NCI-H2081 (cell line): ENCODE measurements at places on chromosomes 2 and 18.

- DNase-seq = no peak
These were observed 181.4 kb downstream of the OSR1 start for GRCh38 chr2:19176977-19177376.

- no peak for DNase-seq
These were observed 161.7 kb downstream of the INSIG2 start for GRCh38 chr2:118250001-118250400.

GRCh38 chr18:8996771-8997432 lies 105.6 kb upstream of the NDUFV2 start:
- no peak for DNase-seq

DNA sequence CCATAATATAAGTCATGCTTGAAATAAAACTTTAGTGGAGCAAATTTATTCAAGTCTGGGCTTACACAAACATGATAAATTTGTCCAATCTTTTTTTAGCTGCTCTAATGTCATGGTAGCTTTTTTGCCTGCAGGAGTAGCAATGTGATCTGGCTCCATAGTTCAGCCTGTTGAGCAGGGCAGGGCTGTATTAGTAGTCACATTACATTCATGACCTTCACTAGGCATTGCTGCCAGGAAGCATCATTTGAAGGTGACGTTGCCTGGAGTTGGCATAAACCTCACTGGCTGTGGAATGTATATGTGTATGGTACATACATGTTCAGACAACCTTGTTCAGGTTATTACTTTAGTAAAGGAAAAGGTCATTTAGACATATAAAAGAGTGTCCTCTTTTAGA lies 76.6 kb downstream of the CCDC85A start:
- DNase-seq = no peak

- DNase-seq = peak; percentile 26
These were observed 108.5 kb downstream of the RAPGEF4 start for GRCh38 chr2:172843902-172844715.

- no peak for DNase-seq
These were observed 4.0 kb upstream of the RMC1 start for GRCh38 chr18:23499291-23499781.

- no peak for DNase-seq
These were observed 613.5 kb downstream of the MBD2 start for GRCh38 chr18:53610957-53611356.

- peak; percentile 55 for DNase-seq
These were observed 49.2 kb upstream of the NXPH2 start for GRCh38 chr2:138829326-138829919.

- no peak for DNase-seq
These were observed 1.5 kb downstream of the PROM2 start for GRCh38 chr2:95275601-95276243.

- no peak for DNase-seq
These were observed 34.9 kb upstream of the ATP8B1 start for GRCh38 chr18:57837917-57838548.

DNA sequence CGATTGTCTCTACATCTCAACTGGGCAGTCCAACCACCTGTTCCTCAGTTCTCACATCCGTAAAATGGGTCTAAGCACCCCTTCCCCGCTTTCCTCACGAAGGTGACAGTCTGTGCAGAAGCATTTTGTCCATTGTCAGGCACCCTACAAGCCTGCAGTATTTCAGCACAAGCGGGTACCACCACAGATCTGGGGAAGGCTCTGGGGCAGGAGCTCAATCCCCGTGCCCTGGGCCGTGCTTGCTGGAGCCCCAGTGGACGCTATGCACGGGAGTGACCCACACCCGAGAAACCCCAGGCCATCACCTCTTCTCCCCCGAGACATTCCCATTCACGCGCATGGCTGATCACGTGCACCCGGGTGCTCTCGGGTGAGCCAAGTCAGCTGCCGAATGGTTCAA lies 137.7 kb upstream of the PXDN start:
- no peak for DNase-seq

DNA sequence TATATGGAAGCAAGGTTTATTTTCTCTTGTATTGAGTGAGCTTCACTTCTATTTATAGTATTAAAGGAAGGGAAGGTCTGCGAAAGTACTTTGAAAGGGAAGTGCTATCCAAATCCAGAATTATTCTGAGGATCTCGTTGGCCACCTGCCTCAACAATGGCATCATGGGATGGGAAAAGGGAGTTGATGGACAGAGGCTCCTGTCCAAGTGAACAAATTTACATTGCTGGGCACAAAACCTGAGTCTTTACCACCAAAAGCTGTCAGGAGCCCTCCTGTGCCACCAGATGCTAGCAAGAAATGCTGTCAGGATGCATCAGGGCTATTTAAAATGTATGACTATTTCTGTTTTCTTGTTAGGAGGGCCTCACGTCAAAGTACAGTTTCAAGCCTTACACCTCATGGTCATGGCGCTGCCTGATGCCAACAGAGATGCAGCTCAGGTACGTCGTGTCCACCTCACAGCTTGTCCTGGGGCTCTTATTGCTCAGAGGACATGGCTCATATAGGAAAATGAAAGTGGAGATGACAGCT lies 157.3 kb downstream of the ARHGAP28 start:
- DNase-seq = no peak

- DNase-seq = no peak
These were observed 190.1 kb upstream of the SPRED2 start for GRCh38 chr2:65622499-65622898.

DNA sequence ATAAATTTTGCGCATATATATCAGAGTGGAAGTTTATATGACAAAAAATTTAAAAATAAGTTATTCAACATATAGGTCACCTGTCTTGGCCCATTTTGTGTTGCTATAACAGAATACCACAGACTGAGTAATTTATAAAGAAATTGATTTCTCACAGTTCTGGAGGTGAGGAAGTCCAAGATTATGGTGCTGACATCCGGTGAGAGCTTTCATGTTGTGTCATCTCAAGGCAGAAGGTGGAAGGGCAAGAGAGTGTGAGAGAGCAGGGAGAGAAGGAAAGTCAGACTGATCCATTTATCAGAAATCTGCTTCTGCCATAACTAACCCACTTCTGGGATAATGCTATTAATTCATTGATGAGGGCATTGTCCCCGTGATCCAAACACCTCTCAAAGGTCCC lies 9.0 kb upstream of the FEZ2 start:
- DNase-seq = no peak

DNA sequence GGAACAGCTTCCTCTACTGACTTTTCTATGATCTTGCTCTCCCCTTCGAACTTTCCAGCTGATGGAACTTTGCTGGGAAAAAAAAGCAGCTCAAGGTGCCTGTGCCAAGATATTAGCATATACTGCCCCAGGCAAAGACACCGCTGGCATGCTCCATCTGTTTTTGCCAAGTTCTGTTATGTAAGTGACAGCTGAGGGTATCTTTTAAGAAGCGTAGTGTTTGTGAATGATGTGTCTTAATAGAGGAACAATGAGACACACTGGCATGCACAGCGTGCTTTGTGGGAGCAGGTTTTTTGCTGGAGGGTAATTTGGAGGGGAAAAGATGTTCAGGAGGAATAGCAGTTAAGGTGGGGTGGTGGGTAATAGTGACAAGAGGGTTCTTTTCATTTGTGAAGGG lies 47.8 kb downstream of the SLC4A3 start:
- DNase-seq = no peak
